ENCODE measurements at places on chromosomes 3 and 15.

- DNase-seq, result no peak
These were observed 88.2 kb downstream of the AP4E1 start for GRCh38 chr15:50996641-50997040.

DNA sequence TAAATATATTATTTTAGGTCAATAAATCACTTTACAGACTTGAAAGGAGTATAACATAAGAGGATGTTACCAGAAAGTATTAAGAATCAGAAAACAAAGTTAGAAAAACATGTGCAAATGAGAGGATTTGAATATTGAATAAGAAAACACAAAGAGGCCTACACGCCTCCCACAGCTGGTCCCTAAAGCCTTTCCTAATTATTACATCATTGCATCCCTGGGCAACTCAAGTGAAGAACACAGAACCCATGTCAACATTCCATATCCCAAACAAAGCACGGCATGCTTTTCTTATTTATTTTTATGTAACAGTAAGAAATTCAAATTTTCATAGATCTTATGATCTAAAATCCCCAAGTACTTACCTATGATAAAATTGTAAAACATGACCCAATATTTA lies 61.2 kb downstream of the HERC1 start:
- no peak for DNase-seq

DNA sequence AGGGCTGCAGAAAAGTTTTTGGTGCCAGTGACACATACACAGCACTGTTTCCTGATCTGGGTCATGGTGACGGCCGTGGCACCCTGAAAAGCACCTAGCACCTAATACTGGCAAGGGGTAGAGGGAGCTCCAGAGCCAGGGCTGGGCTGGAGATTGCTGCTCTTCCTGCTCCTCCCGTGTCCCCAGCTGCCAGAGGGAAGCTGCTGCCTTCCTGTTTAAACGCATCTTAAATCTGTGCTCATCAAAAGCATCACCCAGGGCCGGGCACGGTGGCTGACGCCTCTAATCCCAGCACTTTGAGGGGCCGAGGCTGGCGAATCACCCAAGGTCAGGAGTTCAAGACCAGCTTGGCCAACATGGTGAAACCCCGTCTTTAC lies 156.7 kb upstream of the MEF2A start:
- DNase-seq, result peak; percentile 73

DNA sequence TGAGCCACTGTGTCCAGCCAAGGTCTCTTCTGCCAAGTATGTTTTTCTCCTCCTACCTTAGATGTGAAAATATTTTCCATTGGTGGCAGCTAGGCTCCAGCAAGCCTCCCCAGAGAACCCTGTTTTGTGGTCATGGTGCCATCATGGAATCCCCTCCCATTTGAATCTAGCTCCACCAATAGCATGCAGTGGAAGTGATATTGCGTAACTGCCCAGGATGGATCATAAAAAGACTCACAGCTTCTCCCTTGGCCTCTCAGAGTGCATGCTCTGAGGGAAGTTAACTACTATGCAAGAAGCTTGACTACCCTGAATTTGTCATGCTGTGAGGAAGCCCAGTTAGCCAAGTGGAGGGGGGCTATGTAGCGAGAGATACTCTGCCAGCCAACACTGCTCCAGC lies 27.5 kb downstream of the CRYGS start:
- no peak for DNase-seq

DNA sequence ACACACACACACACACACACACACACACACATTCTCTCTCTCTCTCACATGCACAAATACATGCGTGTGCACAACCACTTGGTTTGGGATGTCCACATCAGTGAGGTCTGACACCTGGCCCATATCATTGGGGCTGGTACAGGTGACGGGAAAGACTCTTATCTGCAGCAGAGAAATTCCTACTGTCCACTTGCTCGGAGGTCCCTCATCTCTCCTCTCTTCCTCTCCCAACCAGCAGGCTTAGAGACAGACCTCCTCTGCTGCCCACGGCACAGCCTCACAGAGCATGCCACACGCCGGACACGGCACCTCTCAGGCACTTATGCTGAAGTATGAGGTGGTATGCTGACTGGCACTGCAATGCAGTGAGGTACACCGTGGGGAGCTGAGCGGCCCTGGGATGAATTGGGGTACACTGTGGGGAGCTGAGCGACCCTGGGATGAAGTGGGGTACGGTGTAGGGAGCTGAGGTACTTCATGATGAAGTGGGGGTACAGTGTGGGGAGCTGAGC lies 41.7 kb downstream of the MAGEF1 start:
- DNase-seq, result no peak

GRCh38 chr3:7713724-7714123 lies 787.9 kb upstream of the LMCD1 start:
- no peak for DNase-seq

- DNase-seq, result no peak
These were observed 71.1 kb downstream of the ALDH1A2 start for GRCh38 chr15:57994221-57995049.

- no peak for DNase-seq
These were observed 89.4 kb upstream of the SKOR1 start for GRCh38 chr15:67735896-67736295.

GRCh38 chr3:127307916-127308315 lies 20.1 kb upstream of the PRR20G start:
- no peak for DNase-seq

GRCh38 chr3:62665627-62666437 lies 209.4 kb downstream of the CADPS start:
- peak; percentile 38 for DNase-seq

DNA sequence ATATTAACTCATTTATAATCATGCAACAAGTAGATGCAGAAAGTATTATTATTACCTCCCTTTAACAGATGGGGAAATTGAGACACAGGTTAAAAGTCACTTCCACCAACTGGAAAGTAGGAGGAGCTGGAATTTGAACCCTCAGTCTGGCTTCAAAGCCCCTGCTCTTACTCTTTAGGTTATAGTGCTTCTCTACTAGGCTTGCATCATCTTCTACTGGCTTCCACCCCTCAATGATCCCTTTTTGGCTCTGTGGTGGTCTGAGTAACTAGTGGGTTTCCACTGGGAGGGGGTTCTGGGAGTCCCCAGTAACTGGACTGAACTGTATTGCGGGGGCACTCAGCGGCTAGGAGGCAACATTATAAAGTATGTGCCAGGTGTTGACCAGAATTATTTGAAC lies 91.0 kb downstream of the CTNNB1 start:
- DNase-seq, result no peak

DNA sequence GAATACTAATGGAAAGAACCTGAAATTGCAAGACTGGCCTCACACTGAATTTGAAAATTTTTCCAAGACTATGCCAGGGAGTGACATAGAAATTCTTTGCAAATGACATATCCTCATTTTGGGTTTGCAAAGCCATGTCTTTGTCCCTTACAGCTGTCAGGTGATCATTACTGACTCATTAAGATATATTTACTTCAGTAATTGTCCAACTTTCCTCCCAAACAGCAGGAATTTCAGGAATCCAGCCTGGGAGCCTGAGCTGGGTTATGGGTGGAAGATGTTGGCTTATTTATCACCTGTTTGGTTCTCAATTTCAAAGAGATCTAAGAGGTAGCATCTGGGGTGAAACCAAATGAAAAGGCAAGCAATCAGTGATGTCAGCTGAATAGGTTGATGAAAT lies 111.6 kb upstream of the ACP3 start:
- DNase-seq, result no peak

- no peak for DNase-seq
These were observed 190.0 kb downstream of the ARRDC4 start for GRCh38 chr15:98150536-98150935.

DNA sequence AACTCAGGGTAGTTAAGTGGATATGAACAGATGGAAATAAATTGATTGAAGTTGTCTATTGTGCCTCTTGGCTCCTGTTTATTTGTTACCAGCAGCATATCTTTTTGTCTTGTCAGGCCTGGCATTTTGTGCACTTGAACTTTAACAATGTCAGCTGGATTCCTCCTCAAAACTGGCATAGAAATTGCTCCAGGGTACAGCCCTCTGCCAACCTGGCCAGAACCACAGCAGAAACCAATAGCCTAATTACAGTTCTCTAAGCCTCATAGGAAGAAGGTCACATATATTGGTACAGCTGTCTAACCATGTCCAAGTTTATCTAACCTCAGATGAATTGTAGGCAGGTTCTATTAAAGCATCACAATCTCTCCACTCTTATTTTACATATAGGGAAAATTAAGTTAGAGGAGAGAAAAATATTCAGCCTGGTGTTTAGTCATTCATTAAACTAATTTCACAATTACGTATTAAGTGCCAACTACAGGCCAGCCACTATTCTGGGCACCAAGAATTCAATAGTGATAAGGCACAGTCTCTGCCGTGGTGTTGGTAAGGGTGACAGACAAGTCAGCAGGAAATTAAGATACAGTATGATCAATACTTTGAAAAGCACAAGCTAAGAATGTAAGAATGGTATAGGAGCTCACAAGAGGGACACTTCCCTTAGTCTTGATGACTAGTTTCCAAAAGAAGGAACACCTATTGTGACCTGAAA lies 452.9 kb upstream of the NECTIN3 start:
- DNase-seq, result no peak

GRCh38 chr3:107142171-107142570 lies 235.1 kb upstream of the CCDC54 start:
- DNase-seq, result no peak

DNA sequence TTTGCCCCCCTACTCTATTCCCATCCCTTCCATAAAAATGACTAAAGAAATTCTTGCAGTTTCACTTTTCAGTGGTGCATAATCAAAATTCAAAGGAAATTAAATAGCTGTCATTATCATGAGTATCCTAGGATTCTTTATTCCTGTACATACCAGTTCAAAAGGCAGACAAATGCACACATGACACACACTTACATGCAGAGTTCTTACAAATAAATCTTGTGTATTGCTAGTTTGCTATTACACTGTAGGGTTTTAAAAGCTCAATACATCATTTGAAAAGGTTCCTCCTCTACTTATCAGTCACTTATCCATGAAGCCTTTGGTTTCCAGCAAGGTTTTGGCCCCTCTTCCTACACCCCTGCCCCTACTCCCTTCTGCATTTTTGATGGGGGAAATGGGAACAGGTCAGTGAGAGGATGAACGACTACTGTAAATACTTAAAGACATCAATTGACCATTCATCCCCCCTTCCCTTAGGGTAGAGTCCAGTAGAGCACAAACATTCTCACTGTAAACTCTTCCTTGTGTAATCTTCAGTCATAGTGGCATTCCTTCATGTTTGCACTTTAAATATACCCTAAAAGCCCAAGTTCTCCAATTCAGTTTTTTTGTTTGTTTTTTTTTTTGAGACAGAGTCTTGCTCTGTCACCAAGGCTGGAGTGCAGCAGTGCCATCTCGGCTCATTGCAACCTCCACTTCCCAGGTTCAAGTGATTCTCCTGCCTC lies 92.6 kb downstream of the SUCLG2 start:
- no peak for DNase-seq

- DNase-seq, result no peak
These were observed 54.0 kb upstream of the SLCO2A1 start for GRCh38 chr3:134083626-134084241.

DNA sequence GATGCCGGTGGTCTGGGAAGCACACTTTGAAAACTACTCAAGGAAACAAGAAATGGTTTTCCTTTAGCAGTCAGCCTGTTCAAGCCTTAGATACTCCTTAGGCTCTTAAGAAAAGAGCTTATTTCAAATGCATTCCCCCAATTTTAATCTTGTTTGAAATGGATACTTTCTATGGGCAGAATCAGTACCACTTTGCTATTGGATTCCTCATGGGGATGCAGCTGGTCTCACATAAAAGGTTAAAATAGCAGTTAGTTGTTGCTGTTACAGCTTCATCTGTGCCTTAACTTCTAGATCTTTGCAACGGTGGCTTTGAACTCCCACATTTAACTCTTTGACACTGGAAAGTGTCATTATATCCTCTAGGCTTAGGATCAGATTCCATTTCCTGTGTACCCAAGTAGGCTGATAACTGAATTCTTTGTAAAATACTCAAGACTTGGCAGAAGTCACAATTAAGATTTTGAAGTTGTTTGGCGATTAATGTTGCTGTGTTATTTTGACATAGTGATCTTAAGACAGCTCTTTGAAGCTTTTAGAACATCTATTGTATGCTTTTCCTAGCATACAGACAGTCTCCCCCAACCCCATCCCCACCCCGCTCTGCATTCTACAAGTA lies 2.2 kb downstream of the THBS1 start:
- DNase-seq, result no peak

DNA sequence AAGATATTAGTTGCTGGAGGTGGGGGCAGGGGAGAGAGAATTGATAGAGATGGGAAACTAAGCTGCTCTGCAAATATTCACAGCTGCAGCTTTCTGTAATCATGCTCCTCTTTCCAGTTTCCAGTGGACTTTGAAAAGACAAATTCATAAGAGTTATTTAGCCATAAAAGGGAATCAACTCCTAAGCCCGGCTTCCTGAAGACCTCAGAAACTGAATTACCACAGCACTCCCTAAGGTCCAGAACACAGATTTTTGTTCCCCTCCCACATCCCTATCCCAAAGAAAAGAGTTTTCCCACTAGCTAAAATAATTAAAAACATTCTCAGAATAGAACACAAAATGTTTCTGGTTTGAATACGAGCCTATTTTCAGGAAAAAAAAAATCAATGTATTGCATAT lies 871.8 kb upstream of the NR2F2 start:
- DNase-seq, result peak; percentile 16

GRCh38 chr3:45566196-45566595 lies 28.4 kb upstream of the LIMD1 start:
- no peak for DNase-seq

GRCh38 chr15:72456684-72457083 lies 17.4 kb upstream of the ARIH1 start:
- no peak for DNase-seq

GRCh38 chr3:123633530-123633929 lies 48.7 kb upstream of the HACD2 start:
- DNase-seq, result no peak

GRCh38 chr15:45539680-45540079 lies 17.1 kb upstream of the SLC30A4 start:
- DNase-seq, result no peak

DNA sequence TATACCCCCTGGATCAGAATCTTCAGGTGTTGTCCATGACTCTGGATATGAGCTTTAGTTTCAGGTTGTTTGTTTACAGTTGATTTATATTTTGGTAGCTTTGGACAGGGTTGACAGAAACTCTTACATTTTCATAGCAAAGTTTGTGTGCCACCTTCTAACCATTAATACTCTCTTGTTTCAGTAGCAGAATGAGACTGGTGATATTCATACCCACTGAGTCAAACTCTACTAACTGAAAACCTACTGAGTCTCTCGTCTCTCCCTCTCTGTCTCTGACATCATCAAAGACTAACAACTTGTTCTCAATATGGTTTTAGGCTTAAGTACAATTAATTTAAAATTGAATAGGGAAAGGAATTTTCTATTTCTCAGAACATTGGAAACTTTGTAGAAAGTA lies 282.3 kb downstream of the CNTN6 start:
- DNase-seq, result no peak

GRCh38 chr15:101506491-101506890 lies 17.0 kb upstream of the PCSK6 start:
- DNase-seq, result no peak

DNA sequence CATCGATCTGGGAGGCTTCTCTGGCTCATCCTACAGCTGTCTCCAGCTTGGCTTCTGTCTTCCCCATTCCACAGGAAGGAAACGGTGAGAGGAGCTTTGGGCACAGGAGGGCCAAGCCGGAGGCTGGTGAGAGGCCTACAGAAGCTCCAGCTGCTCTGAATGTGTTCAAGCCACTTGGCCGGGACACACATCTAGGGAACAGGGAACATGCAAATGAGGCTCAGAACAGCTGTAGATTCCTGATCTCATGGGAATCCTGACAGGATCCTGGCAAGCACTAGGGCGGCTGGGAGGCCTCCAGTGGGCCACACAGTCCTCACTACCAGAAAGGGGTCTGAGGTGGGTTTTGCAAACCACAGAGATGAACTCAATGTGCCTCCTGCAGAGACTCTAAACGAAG lies 13.7 kb downstream of the SEMA5B start:
- no peak for DNase-seq
